Naive thymus-derived CD4-positive, alpha-beta T cell (primary cell): ENCODE measurements at places on chromosomes 16 and 17.

- DNase-seq, result no peak
Observed at GRCh38 chr16:19406891-19407491, 10.7 kb upstream of the TMC5 start.

DNA sequence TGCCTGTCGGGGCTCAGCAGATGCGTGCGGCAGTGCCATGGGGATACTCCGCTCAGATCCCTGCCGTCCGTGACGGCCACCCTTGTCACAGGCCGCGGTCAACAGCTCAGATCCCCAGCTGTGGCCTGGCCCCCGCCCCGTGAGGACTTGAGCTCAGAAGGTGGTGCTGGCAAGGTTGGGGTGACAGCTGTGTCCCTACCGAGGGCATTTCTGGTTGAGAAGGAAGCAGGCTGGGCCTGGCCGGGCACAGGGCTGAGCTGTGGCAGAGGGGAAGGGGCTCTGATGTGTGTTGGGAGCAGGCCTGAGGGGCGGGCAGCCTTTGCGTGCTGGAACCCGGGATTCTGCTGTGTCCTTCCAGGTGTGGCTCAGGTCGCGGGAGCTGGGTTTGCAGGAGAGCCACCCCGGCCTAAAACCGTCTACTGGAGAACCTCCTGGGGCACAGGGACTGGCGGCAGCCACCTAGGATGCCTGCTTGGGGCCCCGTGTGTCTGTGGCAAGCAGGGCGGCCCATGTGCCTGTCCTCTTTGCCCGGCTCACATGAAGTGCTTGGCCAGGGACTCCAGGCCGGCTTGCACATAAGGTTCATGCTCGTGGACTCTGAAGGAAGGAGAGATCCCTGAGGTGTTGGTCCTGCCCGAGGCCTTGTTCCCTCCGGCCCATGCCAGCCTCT is 5.1 kb downstream of the UBE2I start:
- DNase-seq, result no peak

DNA sequence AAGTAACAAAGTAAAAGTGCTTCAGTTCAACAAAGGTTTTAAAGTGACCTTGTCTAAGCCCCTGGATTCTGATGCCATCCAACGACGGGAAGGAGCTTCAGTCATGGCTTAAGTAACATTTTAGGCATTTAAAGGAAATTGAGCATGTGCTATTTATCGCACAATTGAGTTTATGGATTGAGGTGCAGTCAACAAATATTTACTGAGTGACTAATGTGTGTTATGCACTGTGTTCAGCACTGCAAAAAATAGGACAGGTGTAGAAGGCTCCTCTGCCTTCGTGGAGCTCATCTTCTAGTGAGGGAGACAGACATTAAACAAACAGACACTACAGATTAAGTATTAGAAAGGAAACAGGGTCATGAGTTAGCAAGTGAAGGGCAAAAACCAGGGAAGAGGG is 12.5 kb downstream of the TMIGD1 start:
- DNase-seq, result no peak

- DNase-seq, result no peak
Observed at GRCh38 chr17:17224137-17224536, 12.8 kb downstream of the FLCN start.

DNA sequence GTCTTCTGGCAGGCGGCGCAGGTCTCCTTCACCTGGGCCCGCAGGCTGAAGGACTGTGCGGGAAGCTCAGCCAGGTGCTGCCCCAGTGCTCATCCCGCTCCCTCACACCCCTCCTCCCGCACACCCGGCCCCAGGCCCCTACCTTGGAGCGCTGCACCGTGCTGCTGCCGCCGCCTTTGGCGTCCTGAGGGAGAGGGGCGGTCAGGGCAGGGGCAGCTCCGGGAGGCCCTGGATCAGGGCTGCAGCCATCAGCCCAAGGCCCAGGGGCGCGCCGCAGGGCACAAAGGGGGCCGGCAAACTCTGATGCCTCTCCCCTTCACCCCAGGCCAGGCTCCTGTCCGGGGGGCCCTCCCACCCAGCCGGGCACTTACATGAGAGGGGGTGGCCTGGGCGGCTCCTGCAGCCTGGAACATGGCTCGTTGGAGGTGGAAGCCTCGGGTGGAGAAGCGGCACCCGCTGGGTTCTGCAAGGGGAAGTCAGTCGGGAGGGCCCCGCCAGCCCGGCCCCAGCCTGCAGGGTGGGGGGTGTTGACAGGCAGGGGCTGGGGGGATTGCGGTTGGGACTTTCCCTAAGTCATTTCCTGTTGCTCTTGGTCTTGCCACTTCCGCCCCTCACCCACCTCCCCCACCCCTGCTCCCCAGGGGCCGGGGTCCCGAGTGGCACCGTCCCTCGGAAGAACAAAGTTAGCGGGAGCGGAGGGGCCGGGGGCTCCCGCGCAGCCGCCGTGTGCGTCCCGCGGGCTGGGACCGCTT is 863 bp downstream of the LIMD2 start:
- peak; percentile 70 for DNase-seq

- DNase-seq, result no peak
Observed at GRCh38 chr16:24701521-24701951, 27.9 kb upstream of the TNRC6A start.

DNA sequence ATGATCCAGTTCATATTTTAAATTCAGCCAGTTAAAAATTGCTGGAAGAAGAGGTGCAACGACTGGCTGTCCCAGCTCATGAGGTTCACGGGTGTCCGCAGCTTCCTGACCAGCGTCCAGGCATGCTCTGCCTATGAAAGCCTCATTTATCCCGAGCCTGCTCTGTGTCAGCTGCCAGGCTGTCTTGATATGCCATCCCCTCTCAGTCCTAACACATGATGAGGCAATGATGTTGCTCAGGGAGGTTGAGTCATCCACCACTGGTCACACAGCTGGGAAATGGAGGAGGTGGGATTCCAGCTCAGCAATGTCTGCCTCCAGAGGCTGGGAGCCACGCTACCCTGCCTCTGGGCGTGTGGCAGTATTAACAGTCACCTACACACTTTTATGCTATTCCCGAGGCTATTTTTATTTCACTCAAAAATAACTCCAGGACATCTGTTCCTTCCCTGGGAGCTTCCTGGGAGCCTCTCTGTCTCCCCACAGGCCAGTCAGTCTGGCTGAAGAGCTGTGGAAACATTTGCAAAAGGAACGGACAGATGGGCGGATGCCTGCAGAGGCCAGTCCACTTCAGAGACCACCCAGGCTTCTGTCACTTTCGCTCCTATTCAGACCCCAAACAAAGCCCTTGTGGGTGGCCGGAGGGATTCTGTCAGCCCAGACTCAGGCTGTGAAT is 22.5 kb downstream of the RAB11FIP4 start:
- DNase-seq, result no peak
